ENCODE measurements at places on chromosomes 3 and 15. TPM values are rescaled to one million over a fixed set of nuclear protein-coding genes. Genes with fewer than 3 reads are reported as not detected.

Gene GOLGA8A
- 47.3 TPM for total RNA-seq

Gene GOLGA6L4
- 1.8 TPM for total RNA-seq

Gene GOLGA6D
- 0.12 TPM for total RNA-seq

Gene SMCO1
- not detected for total RNA-seq

Gene ZNF770
- total RNA-seq = 26.0 TPM

Gene ITIH1
- 4.8 TPM for total RNA-seq

Gene THAP10
- 4.9 TPM for total RNA-seq

Gene DUOX1
- total RNA-seq = 23.4 TPM

Gene CX3CR1
- 22.6 TPM for total RNA-seq

Gene KLHL6
- 3.7 TPM for total RNA-seq

Gene VEPH1
- 3.1 TPM for total RNA-seq

Gene CMTM6
- total RNA-seq = 56.3 TPM

Gene C3orf22
- not detected for total RNA-seq

Gene APOD
- total RNA-seq = 51.8 TPM

Gene CRYGS
- total RNA-seq = 2.7 TPM

Gene CLDN16
- 3.2 TPM for total RNA-seq

Gene NR2E3
- total RNA-seq = 3.0 TPM

Gene NAALADL2
- 34.2 TPM for total RNA-seq

Gene CCR3
- total RNA-seq = not detected

Gene RTP3
- not detected for total RNA-seq

Gene SLC24A5
- total RNA-seq = not detected
